Ovary (tissue), 10 donors: ENCODE measurements at places on chromosomes 1 and 21.

GRCh38 chr1:221725735-221726672 is 15.9 kb downstream of the DUSP10 start:
- no peak overlapping the region for H3K4me3 ChIP-seq
- no peak overlapping the region for H3K27ac ChIP-seq
- no peak for DNase-seq
- no peaks in the 10 kb centered on the region for H3K36me3 ChIP-seq
- H3K4me1 ChIP-seq, result peaks cover 4% of the 10 kb centered on the region

- no peak overlapping the region for H3K4me3 ChIP-seq
- peaks cover 8% of the 10 kb centered on the region for H3K4me1 ChIP-seq
- no peak for DNase-seq
- H3K27ac ChIP-seq, result peak overlapping the region; percentile 92
- H3K36me3 ChIP-seq, result no peaks in the 10 kb centered on the region
These were observed 1.7 kb downstream of the PLEKHM2 start for GRCh38 chr1:15685820-15686219.

DNA sequence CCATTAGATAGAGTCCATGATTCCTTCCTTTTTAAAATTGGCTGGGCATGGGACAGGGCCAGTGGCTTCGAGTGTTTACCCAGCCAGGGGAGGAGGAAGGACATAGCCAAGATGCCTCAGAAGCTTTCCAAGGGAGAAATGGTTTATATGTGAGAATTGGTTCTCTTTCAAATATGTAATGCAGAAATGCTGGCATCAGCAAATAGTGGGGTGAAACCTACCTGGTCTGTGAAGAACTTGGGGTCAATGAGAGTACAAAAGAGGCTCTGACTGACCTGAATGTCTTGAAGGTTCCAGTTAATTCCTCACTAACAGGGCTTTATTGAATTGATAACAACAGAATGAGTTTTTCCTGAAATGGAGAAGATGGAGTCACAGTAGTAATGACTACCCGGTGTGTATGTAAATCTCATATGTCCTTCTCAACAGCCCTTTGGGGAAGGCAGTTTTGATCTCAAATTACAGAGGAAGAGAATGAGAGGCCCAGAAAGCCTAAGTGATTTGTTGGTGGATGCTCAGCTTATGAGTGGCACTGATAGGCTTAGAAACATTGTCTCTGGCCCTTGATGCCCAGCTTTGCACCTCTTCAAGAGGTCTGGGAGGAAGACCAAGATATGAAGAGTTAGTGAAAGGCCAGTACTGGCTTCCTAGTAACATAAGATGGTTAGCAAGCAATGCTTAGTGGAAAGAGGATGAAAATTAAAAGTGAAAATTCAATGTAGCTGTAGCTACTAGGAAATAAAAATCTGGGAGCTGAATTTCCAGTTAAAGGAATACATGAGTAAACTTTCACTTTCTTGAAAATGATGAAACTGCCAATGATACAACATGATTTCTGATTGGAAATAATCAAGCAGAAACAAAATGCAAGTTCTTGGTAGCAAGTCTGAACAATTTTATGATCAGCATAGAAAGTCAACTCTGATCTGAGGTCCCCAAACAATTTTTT is 2.7 kb downstream of the ATF3 start:
- peaks cover 10% of the 10 kb centered on the region for H3K4me1 ChIP-seq
- H3K4me3 ChIP-seq, result no peak overlapping the region
- DNase-seq, result no peak
- H3K27ac ChIP-seq, result no peak overlapping the region
- H3K36me3 ChIP-seq, result no peaks in the 10 kb centered on the region

DNA sequence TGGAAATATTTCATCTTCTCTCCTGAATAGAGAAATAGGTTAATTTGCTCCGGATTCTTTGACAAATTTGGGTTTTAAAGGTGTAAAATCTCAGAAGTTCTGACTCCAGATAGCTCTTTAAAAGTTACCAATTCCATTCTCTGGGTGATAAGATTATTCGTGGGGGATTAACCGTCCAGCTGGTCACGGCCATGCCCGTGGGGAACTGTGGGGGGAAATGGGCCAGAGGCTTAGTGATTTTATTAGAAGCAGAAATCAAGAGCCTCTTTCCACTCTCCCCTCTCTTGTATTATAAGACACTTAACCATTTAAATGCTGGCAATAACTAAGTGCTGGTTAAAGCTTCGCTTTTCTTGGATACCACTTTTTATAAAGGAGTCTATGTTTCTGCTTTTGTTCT is 376.4 kb upstream of the KAZN start:
- H3K4me3 ChIP-seq, result no peak overlapping the region
- H3K4me1 ChIP-seq, result no peaks in the 10 kb centered on the region
- H3K27ac ChIP-seq, result no peak overlapping the region
- no peaks in the 10 kb centered on the region for H3K27me3 ChIP-seq
- no peaks in the 10 kb centered on the region for H3K36me3 ChIP-seq
- DNase-seq, result no peak
